H7 (cell line): ENCODE measurements at places on chromosomes 4 and X. TPM values are rescaled to one million over a fixed set of nuclear protein-coding genes. Genes with fewer than 3 reads are reported as not detected.
A peak's percentile ranks its signal among the peaks of the same experiment; 100 is the strongest.

DNA sequence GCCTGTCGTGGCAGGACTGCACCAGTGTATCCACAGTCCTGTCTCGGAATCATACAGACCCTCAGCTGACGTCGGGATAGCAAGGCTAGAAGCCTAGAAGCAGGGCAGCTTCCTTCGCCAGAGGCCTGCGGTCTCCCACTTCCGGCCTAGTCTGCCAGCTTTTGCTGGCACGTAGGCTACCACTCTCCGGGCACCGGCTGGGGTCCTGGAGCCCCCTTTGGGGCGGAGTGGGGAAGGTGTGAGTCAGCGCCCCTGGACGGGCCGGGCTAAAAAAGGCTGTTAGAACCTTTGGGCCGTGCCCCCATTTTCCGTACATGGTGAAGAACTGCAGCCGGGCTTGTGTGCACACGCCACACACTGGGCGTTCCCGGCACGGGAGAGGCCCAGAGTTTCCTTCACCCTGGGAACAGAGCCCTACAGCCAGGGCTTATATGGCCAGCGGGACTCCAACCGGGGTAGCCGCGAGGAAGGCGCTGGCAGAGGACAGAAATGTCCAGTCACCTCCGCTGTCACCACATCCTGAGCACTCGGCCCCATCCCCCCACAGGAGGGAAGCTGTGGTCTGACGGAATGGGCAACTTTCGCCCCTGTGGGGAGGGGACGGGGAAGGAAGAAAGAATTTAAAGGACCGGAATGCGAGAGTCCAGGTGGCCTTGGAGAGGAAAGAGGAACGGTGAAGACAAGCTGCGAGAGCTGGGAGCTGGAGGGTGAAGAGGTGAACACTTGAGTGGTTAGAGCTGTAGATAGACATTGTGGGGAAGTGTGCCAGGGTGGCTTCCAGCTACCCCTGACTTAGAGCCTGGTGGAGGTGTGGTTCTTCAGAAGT lies 4.6 kb downstream of the MAGIX start:
- DNase-seq: peak; percentile 50

DNA sequence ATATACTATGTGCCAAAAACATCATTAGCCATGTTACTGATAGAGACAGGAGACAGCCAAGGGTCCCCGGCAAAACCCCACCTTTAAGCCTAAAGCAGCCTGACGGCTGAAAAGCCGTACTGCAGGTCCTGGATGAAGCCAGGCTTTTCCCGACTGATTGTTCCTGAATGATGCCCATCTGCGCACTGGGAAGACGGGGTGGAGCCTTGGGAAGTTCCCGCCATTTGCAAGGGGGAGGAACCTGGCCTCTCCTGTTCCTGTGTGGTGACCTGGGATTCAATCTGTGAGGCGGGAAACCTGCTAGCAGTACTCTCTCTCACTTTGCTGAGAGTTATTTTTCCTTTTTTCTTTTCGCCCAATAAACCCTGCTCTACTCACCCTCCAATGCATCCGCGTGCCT lies 15.1 kb upstream of the CAMK2D start:
- peak; percentile 39 for DNase-seq

GRCh38 chr4:157013656-157014055 lies 42.1 kb upstream of the PDGFC start:
- no peak for DNase-seq

GRCh38 chrX:35023683-35024082 lies 81.1 kb downstream of the FAM47B start:
- no peak for DNase-seq

DNA sequence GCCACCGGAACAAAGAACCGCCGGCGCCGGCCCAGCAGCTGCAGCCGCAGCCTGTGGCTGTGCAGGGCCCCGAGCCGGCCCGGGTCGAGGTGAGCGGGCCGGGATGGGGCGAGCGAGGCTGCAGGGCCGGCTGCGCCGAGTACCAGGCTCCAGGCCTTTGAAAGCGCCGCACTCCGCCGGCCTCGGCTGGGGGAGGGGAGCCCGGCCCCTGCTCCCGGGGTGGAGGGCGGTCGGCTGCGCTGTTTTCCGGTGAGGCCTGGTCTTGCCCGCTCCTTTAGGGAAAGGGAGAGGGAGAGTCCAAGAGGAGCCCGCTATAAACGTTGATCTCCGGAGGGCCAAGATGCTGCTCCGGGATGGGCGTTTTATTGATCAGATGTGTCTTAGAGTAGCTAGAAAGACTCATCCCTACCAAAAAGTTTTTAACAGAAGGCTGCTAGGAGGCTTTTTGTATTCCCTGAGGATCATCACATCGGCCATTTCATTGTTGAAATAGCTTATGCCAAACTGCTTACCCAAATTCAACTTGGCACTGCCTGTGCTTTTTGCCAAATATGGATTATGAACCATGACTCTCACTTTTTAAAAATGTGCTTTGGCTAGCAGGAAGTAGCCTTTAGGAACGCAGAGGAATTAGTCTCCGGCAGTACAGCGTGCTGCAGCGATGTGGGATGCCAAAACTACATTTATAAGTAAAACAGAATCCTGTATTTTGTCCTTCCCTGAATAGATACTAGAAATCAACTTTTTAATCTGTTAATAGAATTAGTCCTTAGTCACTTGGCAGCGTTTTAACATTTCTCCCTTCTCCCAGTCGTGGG lies 760 bp downstream of the TMEM165 start:
- DNase-seq: peak; percentile 79

DNA sequence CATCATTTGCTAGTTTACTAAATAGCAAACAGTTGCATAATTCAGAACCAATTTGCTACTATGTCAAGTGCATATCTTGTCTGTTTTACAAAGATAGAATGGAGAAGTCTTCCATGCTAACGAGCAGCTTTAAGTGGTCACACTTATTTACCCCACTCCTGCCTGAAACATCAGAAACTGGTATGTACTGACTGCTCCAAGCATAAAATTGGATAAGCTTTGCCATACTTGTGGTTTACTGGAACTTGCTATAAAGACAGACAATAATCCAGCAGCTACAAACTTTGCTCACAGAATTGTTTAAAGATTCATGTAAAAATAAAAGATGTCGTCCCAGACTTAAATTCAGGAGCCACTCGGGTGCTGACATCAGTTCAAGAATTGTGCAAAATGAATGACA lies 13.3 kb upstream of the CDKL2 start:
- DNase-seq: no peak

DNA sequence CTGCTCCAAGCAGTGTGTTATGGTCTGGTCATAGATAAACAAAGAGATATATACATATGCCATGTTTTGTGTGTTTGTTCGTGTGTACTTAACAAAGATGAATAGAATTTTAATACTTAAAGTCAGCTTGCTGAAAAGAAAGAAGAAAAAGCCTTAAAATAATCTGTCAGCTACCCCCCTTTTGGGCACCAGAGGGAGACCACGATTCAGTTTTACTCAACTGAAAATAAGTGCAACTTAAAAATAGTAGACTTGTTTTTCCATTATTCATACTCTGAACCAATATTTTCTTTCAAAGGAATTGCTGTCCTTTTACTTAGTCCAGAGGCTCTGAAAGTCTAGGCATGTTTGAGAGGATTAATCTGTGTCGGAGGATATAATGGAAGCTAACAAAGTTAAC lies 181.7 kb upstream of the AGTR2 start:
- DNase-seq: no peak

GRCh38 chr4:53991821-53992220 lies 72.6 kb downstream of the CHIC2 start:
- DNase-seq: no peak

GRCh38 chrX:1529328-1529727 lies 7.7 kb downstream of the P2RY8 start:
- DNase-seq: no peak

The UBQLN2 gene
- 10.8 and 11.8 TPM in 2 replicates for total RNA-seq

The SSX2B gene
- total RNA-seq: 0.10 TPM in 1 of 2 replicates, not detected in the other
